ENCODE measurements at places on chromosomes 16 and 17.

- no peak for DNase-seq
Observed at GRCh38 chr16:69490707-69491324, 66.4 kb downstream of the CYB5B start.

GRCh38 chr16:6684076-6684673 lies 648.5 kb upstream of the RBFOX1 start:
- DNase-seq = peak; percentile 39

DNA sequence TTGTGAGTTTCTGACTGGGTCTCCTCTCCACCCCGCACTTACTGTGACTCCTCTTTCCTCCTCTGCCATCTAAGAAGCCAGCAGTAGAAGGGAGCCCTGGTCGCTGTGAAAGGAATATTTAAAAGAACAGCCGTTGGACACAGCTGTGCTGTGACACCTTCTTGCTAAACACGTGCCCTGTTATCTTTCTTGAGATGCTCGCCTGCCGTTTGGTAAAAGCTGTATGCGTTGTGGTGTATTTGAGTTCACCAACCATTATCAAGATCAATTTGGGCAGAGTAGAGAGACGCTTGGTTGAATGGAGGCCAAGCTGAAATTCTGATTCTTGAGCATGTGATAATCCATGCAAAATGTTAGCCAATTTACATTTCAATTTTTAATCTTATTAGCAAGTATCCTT lies 3.8 kb downstream of the GID4 start:
- DNase-seq = no peak

DNA sequence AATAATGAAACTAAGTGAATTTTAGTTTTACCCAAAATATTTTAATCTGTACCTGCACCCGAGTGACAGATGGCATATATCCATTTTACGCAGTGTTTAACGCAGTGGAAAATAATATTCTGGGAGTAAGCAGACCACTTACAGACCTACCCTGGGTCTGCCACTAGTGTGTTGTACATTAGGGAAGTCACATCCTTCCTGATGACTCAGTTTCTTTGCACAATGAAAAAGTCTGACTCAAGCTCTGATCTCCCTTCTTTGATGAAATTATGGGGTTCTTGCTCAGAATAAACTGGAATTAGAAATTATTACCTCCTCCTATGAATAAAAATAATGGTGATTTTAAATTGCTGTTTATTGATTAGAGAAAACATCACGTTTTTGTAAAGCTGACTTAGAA lies 123.2 kb upstream of the AXIN2 start:
- no peak for DNase-seq

- DNase-seq = no peak
Observed at GRCh38 chr17:21199311-21199710, 14.7 kb downstream of the TMEM11 start.

Data from NCI-H748 treated with DMSO at 0.1 percent for 48 hours (cell line).